T-helper 17 cell (primary cell): ENCODE measurements at places on chromosomes 11 and 22. TPM values are rescaled to one million over a fixed set of nuclear protein-coding genes. Genes with fewer than 3 reads are reported as not detected.

DNA sequence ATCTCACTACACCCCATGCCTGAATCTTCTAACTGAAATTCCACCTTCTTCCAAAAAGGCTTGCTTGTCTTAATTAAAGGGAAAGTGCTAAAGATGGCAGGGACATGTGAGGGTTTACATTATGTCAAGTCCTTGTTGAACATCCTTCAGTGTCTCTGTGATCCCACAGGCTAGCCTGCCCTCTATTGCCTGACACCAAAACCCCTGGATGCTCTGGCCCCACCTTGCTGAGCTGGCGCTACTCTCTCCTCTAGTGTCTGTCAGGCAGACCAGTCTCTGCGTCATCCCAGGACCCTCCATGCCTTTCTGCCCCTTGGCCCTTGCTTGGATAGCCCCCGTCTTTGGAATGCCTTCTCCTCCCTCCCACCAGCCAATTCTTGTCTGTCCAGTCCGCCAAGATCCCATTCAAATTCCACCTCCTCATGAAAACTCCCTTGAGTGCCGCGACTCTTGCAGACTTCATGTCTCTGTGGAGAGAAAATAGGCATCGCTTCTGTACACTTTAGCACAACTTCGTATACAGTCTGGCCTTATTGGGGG is 69.3 kb downstream of the PKNOX2 start:
- DNase-seq, result no peak

The CHRDL2 gene
- total RNA-seq, result not detected

The OR6A2 gene
- not detected for total RNA-seq

The ABCG4 gene
- not detected for total RNA-seq

DNA sequence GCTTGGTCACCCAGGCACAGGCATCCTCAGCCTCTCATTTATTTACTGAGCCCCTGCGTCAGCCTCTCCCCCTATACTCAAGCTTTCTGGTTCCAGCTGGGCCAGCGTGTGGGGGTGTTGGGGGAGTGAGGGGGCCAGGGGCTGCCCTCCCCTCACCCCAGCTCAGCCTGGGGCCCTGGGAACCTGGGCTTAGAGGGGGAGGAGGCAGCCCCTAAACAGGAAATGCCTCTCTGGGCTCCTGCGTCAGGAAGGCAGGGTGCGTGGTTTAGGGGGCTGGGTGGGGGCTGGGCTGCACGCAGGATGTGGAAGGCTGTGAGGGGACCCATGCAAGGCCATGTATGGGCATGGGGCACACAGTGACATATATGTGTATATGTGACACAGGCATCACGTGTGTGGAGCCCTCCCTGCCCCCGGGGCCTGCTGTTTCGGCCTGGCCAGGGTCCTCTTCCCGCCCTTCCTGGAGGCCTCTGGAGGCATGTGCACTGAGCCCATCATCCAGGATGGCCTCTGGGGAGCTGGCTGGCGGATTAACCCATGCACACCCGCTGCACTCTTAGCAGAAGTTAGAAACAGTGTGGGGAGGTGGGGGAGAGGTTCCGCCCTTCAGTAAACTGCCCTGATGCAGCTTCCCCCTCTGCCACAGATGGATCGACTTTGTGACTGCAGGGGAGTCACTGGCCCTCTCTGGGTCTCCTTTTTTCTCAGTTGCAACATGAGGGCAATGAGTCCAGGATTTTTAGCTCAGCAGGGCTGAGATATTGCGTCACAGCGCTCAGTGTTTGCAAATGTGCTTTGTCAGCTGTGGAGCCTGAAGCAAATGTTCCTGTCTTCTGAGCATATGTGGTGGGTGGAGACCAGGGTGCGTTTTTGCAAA is 1.1 kb upstream of the CD248 start:
- no peak for DNase-seq

DNA sequence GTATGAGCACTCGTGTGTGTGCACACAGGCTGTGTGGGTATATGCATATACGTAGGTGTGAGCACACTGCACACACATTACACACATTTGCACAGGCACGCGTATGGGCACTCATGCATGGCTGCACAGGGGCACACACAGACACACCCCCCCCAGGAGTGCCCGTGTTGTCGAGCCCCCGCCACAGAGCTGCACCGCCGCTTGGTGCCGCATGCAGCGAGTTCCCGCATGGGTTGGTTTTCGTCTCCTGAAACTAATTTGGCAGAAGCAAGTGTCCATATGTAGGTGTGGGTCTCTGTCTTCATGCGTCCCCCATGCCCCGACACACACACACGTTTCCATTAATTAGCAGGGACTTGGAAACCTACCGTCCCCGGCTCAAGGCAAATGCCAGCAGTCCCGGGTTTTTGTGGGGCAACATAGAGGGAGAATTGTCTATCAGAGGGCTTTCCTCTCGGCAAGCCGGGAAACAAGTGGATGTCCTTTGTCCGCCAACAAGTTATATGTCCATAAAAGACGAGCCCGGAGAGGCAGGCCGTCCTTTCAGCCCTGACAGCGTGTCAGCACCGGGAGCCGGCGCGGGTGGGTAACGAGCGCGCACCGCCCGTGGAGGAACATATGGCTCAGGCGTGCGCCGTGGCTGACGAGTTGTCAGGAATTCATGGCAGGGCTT is 1291.7 kb downstream of the BRD1 start:
- DNase-seq, result no peak

- no peak for DNase-seq
Measured at GRCh38 chr11:86639137-86639536, 33.3 kb downstream of the ME3 start.

The TSSK2 gene
- total RNA-seq, result 0.20 TPM

DNA sequence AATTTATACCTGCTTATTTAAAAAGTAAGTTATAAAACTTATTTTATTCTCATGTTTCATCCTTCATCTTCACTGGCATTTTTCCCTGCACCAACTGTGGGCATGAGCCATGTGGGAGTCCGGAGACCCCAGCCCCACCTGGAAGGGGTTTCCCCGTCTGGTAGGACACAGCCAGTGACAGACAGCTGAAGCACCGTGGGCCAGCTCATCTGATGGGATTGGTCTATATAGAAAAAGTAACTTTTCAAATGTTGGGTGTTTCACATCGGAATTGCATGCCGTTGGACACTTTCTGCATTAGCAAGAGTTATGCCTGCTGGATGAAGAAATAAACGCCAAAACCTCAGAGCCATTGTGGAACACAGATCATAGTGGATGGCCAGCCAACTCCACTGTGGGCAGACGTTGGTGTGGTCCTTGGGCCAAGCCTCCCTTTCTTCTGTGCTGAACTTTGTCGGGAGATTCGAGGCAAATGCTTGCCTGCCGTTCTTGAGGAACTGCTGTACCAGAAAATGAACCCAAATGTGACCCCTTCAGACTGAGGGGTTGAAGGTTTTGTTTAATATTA is 1329.3 kb downstream of the TBC1D22A start:
- DNase-seq, result no peak

DNA sequence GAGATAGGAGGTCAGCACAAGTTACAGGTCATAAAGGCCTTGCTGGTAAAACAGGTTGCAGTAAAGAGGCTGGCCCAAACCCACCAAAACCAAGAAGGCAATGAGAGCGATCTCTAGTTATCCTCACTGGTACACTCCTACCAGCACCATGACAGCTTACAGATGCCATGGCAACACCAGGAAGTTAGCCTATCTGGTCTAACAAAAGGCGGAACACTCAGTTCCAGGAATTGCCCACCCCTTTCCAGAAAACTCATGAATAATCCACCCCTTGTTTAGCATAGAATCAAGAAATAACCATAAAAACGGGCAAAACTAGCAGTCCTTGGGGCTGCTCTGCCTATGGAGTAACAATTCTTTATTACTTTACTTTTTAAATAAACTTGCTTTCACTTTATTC is 43.5 kb upstream of the B3GAT1 start:
- DNase-seq, result no peak

GRCh38 chr11:108836541-108836940 is 171.7 kb downstream of the DDX10 start:
- no peak for DNase-seq

- DNase-seq, result no peak
Measured at GRCh38 chr22:21933413-21933812, 19.2 kb downstream of the PPM1F start.

- no peak for DNase-seq
Measured at GRCh38 chr11:23425381-23425780, 565.1 kb upstream of the CCDC179 start.

DNA sequence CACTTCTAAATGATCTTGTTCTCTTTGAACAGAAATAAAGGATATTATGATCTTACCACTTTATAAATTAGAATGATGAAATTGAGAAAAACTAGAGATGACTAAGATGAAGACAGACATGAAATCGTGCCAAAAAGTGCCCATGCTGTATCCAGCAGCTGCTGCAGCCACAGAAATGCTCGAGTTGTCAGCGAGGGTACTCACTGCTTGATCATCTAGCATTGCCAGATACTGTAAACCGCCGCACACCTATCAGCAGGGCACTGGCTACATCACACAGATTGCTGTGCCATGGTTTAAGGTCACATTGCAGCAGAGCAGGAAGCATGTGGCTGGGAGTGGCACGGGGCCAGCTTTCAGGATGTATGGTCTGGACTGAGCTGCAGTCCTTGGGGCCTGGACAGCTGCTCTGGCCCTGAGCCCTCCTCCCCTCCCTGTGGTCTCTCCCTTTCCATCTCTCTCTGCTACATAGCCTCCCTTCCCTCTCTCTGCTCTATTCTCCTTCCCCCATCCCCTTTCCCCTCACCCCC is 51.0 kb upstream of the SEPTIN5 start:
- DNase-seq, result no peak

The NNMT gene
- not detected for total RNA-seq

GRCh38 chr11:12204506-12204905 is 94.1 kb downstream of the MICAL2 start:
- DNase-seq, result no peak

DNA sequence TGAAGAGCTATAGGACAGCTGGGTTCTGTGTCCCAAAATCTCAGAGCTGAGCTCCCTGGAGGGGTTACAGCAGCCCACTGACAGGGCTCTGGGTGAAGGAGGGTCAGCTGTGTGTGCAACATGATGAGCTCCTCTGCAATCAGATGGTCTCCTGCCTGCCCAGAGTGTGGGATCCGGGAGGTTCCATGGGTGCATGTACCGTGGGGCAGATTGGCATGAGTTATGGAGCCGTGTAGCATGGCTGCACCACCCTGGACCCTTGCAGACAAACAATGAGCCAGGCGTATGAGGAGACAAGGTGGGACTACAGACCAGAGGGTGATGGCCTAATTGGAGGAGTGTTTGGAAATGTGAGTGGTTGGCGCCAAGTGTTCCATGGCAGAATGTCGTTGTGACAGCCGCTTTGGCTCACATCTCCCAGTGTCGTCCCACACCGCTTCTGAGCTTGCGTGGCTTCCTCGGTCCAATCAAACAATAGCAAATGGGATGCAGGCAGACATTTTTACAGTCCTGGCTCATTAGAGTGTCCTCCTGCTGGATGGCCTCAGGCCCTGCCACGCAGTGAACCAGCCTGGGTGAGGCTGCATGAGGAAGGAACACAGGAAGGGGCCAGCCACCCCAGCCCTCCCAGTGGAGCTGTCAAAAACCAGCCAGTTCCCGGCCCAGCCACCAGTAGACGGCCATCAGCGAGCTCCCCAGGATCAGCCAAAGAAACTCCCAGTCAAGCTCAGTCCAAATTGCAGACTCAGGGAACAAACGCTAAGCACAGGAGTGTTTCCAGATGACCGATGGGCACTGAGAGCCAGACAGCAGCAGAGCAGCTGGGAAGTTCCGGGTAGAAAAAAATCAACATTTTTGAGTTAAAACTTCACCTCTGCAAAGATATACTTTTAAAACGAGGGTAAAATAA is 1066.9 kb downstream of the BRD1 start:
- no peak for DNase-seq

DNA sequence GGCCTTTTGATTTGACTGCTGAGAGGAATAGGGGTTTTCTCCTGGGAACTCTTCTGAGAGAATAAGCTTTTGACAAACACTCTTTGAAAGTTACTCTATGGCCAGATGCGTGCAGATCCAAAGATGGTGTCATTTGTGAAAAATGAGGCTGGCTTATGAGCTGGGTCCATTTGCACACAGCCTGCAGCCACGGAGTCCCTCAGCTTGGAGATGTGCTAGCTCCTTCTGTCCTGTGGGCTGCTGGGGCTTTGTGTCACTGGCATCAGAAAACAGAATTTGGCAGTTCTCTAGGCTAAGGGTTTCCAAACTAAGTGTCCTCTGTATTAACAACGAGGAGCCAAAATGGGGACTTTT is 702.4 kb downstream of the NTM start:
- DNase-seq, result no peak

The LYVE1 gene
- total RNA-seq, result not detected

GRCh38 chr11:47067401-47067800 is 109.3 kb downstream of the ARFGAP2 start:
- no peak for DNase-seq

DNA sequence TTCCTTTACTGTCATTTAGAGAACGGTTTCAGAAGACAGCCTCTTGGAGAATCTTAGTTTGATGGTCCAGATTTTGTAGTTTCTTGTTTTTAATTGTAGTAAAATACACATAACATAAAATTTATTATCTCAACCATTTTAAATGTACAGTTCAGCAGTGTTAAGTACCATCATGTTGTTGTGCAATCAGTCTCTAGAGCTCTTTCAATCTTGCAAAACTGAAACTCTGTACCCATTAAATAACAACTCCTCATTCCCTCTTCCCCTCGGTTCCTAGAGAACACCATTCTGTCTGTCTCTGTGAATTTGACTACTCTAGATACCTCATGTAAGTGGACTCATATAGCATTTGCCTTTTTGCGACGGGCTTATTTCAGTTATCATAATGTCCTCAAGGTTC is 69.8 kb downstream of the GRIK4 start:
- DNase-seq, result no peak

- no peak for DNase-seq
Measured at GRCh38 chr11:103929170-103929903, 107.1 kb upstream of the DDI1 start.

- DNase-seq, result no peak
Measured at GRCh38 chr11:120867531-120867930, 156.4 kb upstream of the TBCEL start.
